M059J (cell line): ENCODE measurements at places on chromosomes 4 and X. TPM values are rescaled to one million over a fixed set of nuclear protein-coding genes. Genes with fewer than 3 reads are reported as not detected.
A peak's percentile ranks its signal among the peaks of the same experiment; 100 is the strongest.

- peak; percentile 43 for DNase-seq
Observed at GRCh38 chr4:99885063-99885664, 9.1 kb downstream of the LAMTOR3 start.

DNA sequence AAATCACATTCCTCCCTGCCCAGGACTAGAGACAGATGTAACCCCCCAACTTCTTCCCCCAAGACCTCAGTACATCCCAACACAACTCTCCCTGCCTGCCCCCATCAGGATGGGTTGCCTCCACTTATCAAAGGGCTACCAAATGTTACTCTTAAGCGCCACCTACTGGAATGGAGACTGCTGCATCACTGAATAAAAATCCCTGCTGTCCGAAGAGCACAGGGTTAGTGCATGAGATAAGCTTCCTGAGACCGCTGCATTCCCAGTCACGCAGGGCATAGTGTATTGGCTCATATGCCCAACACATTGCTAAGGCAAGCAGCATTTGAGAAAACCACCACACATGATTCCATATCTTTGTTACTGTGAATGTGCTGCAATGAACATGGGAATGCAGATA lies 544.5 kb downstream of the PPP4R3C start:
- DNase-seq, result peak; percentile 9

GRCh38 chr4:176052744-176053143 lies 12.9 kb upstream of the WDR17 start:
- no peak for DNase-seq

DNA sequence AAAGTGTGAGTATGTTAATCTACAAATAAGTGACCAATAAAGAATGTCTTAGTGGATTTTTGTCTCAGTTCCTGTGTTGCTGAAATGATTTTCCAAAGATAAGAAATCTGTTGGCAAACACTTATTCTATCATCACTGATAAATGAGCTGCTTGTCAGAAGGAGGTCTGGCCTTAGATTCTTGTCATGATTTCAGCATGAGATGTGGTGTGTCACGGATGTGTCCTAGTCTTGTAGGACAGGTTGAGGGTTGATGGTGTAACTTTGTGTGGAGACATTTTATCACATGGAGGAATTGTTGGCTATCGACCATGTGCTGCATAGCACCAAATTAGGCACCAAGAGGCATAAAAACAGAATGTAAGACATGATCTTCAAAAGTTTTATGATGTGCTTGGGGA lies 31.8 kb upstream of the LIMCH1 start:
- peak; percentile 87 for DNase-seq

- DNase-seq, result no peak
Observed at GRCh38 chr4:153220682-153221395, 16.6 kb downstream of the TRIM2 start.

DNA sequence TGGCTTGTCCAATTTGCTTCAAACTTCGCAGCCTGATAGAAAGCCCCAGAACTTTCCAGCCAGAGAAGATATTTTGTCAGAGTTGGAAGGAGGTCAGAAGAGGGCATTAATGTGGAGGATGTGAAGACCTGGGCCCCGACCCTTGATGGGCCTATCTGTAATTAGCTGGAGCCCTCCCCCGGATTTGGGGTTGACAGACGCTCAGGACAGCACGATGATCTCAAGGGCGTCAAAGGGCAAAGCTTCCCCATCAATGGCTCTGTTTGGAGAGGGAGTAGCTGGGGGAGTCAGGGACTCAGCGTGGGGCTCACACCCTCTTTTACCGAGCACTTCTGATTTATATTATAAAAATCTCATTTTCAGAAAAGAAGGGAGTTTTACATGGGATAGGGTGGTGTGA lies 59.0 kb upstream of the PPP2R3B start:
- no peak for DNase-seq

- DNase-seq, result no peak
Observed at GRCh38 chrX:9539605-9540387, 74.9 kb downstream of the TBL1X start.

GRCh38 chrX:7190157-7190556 lies 42.2 kb upstream of the PUDP start:
- DNase-seq, result no peak

GRCh38 chr4:82648356-82648755 lies 86.6 kb upstream of the TMEM150C start:
- peak; percentile 17 for DNase-seq

GRCh38 chr4:153222707-153223426 lies 18.6 kb downstream of the TRIM2 start:
- DNase-seq, result peak; percentile 67

- DNase-seq, result no peak
Observed at GRCh38 chr4:47852136-47852535, 14.3 kb upstream of the CORIN start.

GRCh38 chr4:40607221-40607620 lies 22.4 kb downstream of the RBM47 start:
- no peak for DNase-seq

DNA sequence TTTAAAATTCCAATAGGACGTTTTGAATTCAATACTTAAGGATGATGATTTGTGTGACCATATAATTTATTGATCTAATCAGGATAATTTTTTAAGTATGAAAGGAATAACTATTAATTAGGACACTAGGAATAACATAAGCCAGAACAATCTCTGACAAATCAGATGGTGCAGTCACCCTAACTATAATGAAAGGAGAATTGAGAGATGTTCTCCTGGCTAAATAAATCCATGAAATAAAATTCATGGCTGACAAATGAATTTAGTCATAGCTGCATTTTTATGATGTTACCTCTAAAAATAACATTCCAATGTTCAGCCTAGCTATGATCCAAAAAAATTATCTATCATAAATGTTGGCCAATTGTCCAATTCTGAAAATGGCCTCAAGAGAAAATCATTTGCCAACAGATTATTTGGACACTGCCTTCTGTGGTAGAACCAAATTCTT lies 190.6 kb upstream of the NEIL3 start:
- DNase-seq, result no peak

GRCh38 chr4:55611358-55612059 lies 19.5 kb upstream of the PDCL2 start:
- no peak for DNase-seq

DNA sequence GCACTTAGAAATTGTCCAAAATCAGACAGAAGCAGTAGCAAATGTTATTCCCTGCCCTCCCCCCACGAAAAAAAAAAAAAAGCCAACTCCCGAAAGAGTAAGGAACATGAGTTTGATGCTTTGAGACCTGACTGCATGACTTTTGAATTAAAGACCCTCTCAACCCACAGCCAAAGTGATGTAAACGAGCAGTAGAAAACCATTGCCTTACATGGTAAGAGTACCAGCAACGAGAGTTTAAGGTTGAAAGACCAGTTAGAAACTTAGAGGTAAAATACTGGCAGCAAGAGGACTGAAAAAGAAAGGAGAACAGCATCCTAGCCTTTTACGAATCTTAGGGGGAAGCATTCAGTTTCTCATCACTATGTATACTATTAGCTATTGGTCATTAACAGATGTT lies 10.0 kb upstream of the ANXA10 start:
- no peak for DNase-seq

- DNase-seq, result peak; percentile 16
Observed at GRCh38 chr4:140718241-140718952, 37.8 kb downstream of the TBC1D9 start.

SRD5A3 gene
- total RNA-seq, result 4.1 and 4.7 TPM in 2 replicates

FAM199X gene
- total RNA-seq, result 24.1 and 35.2 TPM in 2 replicates

CNKSR2 gene
- total RNA-seq, result not detected in 2 replicates

SPCS3 gene
- total RNA-seq, result 55.2 and 67.2 TPM in 2 replicates

GAGE12J gene
- total RNA-seq, result not detected in 2 replicates
